ENCODE measurements at places on chromosomes 7 and 10. TPM values are rescaled to one million over a fixed set of nuclear protein-coding genes. Genes with fewer than 3 reads are reported as not detected.

Gene RGR
- total RNA-seq, result not detected

Gene CRYGN
- total RNA-seq, result 0.90 TPM

DNA sequence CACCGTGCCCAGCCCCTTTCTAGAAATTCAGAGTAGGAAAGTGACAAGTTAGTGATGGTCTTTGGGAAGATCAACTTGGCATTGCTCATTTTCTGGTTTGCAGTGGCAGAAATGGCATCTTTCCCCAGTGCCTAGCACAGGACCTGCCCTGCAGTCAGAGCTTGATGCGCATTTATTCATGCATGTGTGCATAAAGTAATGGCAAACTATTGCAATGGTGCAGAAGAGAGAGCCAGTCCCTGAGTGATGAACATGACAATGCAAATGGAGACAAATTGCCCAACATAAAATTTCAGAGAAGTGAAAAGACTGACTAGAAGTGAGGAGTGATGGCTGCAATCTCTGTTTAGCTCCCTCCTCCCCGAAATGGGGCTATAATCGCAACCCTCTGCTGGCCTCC lies 268.2 kb downstream of the CCSER2 start:
- DNase-seq, result no peak

Gene VWDE
- total RNA-seq, result 4.0 TPM
